ENCODE measurements at places on chromosomes 16 and 17. TPM values are rescaled to one million over a fixed set of nuclear protein-coding genes. Genes with fewer than 3 reads are reported as not detected.

DNA sequence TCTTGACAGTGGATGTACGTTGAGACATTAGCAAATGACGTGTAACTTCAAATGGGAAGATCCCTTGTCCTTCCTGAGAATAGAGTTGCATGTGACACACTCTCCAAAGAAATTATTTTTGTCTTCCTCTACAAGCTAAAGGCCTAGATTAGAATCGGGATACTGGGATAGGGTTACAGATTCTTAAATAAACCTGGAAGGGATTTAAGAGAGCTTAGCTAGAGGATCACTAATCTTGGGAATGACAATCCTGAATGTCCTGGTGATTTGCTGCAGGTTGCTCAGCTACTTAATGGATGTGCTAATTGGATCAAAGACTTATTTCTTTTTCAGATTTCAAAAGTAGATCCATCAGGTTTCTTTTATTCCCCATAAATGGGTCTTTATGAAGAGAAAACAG, 101.9 kb downstream of the KCNJ2 start:
- no peak overlapping the region for H3K27ac ChIP-seq
- no peak for DNase-seq
- peaks cover 5% of the 10 kb centered on the region for H3K4me1 ChIP-seq
- H3K36me3 ChIP-seq, result no peaks in the 10 kb centered on the region
- H3K27me3 ChIP-seq, result no peaks in the 10 kb centered on the region
- no peak overlapping the region for H3K4me3 ChIP-seq

The CNGB1 gene
- total RNA-seq, result 0.91 TPM

DNA sequence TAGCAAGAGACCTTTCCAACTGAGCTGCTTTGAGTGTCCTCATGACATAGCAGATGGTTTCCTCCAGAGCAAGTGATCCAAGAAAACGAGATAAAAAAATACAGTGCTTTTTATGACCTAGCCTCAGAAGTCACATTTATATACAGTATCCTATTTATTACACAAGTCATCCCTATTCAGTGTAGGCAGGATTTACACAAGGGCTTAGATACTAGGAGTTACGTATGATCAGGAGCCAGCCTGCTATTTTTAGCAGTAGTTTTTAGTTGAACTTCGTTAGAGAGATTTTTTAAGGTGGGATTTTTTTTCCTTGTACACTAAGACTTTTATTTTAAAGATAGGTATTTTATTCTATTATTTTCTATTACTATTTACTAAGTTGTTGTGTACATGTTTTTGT, 58.4 kb downstream of the PHKB start:
- H3K36me3 ChIP-seq, result peaks cover 14% of the 10 kb centered on the region
- H3K27ac ChIP-seq, result no peak overlapping the region
- H3K4me1 ChIP-seq, result peaks cover 5% of the 10 kb centered on the region
- no peak for DNase-seq
- H3K27me3 ChIP-seq, result no peaks in the 10 kb centered on the region

The HS3ST3A1 gene
- total RNA-seq, result 1.1 TPM

DNA sequence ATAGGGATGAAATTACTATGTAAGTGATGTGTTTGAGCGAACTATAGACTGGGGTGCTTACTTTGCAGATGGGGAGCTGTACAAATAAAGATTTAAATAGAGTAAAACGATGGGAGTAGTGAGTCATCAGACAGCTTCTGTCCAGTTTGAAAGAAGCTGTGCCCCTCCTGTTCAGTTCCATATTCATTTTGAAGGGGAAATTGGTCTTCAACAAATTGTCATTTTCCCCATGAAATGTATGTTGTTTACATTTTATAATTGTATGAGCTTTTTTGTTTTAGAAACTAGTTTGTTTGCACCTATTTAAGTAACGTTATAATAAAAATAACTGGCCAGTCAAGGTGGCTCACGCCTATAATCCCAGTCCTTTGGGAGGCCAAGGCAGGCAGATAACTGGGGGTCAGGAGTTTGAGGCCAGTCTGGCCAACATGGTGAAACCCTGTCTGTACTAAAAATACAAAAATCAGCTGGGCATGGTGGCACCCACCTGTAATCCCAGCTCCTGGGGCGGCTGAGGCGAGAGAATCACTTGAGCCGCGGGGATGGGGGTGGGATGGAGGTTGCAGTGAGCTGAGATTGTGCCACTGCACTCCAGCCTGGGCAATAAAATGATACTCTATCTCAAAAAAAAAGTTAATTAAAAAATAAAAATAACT, 20.2 kb downstream of the SEC14L1 start:
- H3K27ac ChIP-seq, result peak overlapping the region; percentile 77
- H3K27me3 ChIP-seq, result no peaks in the 10 kb centered on the region
- peak overlapping the region; percentile 40 for H3K4me3 ChIP-seq
- no peaks in the 10 kb centered on the region for H3K36me3 ChIP-seq

DNA sequence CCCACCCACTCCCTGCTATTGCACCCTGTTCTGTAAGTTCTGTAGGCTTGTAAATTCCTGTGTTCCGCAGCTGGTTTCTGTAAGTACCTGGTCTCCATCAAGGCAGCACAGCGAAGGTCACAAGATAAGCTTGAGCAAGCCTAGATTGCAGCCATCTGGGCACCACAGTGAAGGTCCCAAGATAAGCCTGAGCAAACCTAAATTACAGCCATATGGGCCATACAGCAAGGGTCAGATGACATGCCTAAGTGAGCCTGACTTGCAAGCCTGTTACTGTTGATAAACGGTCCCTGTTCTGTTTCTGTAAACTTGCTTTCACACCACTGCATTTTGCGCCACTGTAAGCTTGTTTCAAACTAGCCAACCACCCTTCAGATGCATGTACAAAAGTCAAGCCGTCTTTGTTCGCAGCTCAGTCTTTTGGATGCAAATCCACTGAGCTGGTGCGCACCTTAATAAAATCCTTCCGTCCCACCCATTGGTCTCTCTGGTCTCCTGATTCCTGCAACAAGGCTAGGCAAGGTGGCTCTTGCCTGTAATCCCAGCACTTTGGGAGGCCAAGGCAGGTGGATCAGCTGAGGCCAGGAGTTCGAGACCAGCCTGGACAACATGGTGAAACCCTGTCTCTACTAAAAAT, 42.6 kb upstream of the ATF7IP2 start:
- no peaks in the 10 kb centered on the region for H3K4me1 ChIP-seq
- no peak overlapping the region for H3K4me3 ChIP-seq

The TMIGD1 gene
- not detected for total RNA-seq
